ENCODE measurements at places on chromosomes 6 and 20.

DNA sequence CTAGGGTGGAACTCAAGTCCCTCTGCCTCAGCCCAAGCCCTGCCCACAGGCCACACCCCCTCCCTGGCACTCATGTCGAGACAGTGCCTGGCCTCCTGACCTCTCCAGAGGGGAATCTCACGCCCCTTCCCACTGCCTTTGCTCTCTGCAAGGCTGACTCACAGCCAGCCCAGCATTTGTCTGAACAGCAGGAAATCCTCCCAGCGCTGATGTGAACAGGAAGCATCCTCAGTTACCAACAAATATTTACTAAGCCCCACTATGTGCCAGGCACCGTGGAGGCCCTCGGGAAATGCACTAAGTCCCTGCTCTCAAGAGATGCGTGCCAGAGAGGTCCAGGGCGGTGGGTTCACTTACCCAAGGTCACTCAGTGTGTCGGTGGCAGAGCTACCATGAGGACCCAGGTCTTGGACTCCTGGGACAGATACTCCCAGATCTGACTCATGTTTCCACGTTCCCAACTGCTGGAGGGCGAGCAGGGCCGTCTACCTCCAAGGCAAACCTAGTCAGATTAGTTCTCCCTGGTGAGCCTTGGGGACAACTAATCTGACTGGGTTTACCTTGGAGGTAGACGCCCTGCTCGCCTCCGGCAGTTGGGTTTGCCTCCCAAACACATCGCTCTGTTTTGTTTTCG, 7.8 kb downstream of the ADA start:
- DNase-seq = no peak

GRCh38 chr6:154341871-154342270, 14.7 kb downstream of the IPCEF1 start:
- no peak for DNase-seq

- DNase-seq = no peak
Observed at GRCh38 chr6:2184700-2185455, 60.5 kb downstream of the GMDS start.

DNA sequence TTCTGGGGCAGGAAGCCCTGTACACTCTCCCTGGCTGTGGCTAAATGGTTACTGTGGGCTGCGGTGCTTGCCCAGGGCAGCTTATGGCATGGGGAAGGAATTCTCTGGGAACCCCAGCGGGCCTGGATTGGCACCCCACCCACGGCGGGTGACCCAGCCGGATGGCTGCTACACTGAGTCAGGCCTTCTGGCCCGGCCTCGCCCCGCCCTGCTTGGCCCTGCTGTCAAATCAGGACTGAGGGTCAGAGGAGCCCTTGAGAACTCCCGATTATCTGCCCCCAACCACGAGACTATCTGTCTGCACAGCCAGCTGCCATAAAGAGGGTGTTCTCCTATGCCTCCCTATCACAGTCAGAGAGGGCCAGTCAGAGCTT, 7.3 kb upstream of the ITPR3 start:
- DNase-seq = no peak

DNA sequence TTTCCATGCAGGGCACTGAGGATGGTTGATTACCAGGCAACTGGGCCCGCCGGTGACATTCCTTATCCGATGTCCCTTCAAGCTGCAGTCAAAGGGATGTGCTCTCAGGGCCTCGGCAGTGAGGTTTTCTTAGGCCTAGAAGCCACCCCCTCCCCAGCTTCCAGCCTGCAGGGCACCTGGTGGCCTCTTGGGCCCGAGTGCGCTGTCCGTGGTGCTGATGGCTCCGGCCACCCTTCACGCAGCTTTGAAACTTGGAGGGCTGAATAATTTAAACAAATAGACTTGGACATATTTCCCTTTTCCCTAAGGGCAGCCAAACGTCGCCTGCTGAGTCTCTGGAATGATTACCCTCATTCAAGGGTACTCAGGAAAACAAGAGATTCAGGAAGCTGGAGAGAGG, 8.9 kb upstream of the MLN start:
- peak; percentile 78 for DNase-seq
